SK-N-MC (cell line): ENCODE measurements at places on chromosomes 11 and 22.

- no peak for DNase-seq
Observed at GRCh38 chr11:69948256-69949141, 129.3 kb upstream of the FGF3 start.

- no peak for DNase-seq
Observed at GRCh38 chr22:49997251-49997599, 15.3 kb downstream of the IL17REL start.

DNA sequence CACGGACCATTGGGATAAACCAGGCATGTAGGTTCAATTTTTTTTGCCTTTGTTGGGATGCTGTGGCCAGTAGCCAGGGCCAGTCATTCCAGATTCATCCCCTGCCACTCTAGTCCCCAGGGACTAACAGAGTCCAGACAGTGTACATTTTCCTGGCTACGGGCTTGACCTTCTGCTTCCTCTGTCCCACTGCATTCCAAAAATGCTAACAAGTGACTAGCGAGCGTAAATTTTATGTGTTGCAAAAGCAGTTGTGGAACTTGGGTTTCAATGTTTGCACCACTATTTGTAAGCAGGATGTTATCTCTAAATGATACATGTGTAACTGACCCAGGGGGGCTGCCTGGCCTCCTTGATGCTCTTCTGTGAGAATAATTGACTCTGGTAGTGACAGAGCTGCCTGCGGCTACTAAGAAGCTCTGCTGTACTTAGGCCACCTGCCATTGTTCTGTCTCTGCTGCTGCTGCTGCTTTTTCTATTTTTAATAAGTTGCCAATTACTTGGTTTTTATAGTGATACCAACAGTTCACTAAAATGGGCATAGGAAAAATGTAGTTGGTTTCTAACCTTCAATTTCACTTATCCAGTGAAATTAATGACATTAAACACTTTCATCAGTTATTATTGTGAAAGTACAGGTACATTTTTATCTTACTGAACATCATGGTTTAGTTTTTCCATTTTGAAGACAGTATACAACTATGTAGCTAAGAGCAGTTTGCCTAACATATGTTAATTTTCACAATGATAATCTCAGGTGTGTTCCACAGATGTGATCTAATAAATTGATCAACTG lies 26.8 kb downstream of the TNRC6B start:
- DNase-seq = no peak

- no peak for DNase-seq
Observed at GRCh38 chr11:100833276-100833675, 146.2 kb downstream of the ARHGAP42 start.

GRCh38 chr11:18384157-18384641 lies 10.2 kb upstream of the LDHA start:
- no peak for DNase-seq

DNA sequence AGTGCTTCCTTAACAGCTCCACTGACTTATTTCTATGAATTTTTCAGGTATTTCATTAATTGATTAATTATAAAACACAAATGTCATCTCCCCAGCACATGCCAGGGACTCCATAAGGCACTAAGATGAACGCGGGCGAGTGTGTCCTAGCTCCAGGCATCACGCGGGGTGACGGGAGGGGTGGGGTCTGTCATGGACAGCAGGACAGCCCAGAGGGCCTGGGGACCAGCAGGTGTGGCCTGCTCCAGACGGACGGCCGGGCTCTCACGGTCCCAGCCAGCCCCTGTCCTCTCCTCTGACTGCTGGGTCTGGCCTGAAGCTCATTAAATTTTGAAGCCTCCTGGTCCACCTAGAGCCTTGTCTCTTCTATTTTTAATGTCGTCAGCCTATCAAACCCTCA lies 531.1 kb downstream of the BRD1 start:
- DNase-seq = no peak

DNA sequence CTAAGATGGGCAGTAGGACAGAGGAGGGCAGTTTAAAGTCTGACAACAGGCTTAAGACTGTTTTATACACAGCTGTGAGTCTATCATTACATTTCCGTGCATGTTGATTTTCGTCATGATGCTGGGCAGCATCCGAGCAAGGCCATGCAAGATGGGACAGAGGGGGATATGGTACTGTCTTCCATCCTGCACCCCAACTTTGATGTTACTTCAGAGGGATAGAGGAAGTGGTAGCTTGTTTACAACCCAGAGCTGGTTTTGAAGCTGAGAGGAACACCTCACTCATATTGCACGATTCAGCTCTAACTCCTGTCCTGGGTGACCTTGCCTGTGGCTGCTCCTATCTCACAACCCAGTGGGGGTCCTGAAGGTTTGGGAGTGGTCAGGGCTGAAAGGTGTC lies 3.0 kb upstream of the SORL1 start:
- DNase-seq = no peak

DNA sequence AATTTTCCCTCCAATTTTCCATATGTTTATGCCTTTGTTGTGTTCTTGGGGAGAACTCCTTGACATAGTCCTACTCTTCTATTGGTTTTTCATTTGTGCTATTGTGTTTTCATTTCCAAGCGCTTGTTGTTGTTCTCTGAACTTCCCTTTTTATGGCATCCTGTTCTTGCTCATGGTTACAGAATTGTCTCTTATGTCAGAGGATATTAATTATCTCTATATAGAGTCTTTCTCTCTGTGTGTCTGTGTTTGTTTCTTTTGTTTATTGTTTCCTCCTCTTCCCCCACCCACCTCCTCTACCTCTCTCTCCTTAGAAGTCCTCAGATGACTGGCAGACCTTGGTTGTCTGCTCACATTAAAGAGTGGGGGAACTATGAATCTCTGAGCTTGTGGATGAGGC lies 69.9 kb downstream of the HORMAD2 start:
- no peak for DNase-seq

DNA sequence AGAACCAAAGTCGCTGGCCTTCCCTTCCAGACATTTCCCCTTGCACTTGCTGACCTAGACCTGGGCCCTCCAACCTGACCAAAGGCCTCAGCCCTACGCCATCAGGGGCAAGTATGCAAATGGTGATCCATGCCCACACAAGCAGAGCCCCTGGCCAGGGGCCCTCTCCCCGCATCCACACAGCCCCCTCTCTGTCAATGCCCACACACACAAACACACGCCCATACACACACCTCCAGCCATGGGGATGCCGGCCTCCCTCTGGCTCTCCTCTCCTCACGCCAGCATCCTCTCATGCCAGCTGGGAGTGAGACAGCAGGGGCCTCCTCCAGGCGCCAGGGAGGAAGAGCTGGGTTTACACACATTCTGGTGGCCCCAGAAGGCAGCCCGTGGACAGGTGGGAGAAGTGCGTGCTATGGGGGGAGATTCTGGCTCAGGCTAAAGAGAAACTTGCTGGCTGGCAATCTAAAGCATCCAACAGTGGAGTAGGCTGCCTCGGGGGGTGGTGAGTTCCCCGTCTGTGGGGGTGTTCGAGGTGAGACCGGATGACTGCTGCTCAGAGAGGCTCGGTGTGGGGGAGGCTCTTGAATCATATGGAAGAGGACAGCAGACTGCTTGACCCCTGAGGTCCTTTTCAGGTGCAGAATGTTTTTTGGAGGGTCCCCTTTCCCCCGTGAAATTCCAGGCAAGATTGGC lies 4.8 kb downstream of the NRXN2 start:
- no peak for DNase-seq

GRCh38 chr22:23827351-23827995 lies 11.3 kb downstream of the DERL3 start:
- no peak for DNase-seq

- DNase-seq = no peak
Observed at GRCh38 chr11:114073828-114074381, 14.4 kb downstream of the ZBTB16 start.

GRCh38 chr11:65434057-65434666 lies 11.6 kb downstream of the NEAT1 start:
- DNase-seq = no peak

- no peak for DNase-seq
Observed at GRCh38 chr22:36366291-36366708, 21.5 kb downstream of the MYH9 start.

- no peak for DNase-seq
Observed at GRCh38 chr22:24474649-24475255, 20.4 kb upstream of the UPB1 start.

DNA sequence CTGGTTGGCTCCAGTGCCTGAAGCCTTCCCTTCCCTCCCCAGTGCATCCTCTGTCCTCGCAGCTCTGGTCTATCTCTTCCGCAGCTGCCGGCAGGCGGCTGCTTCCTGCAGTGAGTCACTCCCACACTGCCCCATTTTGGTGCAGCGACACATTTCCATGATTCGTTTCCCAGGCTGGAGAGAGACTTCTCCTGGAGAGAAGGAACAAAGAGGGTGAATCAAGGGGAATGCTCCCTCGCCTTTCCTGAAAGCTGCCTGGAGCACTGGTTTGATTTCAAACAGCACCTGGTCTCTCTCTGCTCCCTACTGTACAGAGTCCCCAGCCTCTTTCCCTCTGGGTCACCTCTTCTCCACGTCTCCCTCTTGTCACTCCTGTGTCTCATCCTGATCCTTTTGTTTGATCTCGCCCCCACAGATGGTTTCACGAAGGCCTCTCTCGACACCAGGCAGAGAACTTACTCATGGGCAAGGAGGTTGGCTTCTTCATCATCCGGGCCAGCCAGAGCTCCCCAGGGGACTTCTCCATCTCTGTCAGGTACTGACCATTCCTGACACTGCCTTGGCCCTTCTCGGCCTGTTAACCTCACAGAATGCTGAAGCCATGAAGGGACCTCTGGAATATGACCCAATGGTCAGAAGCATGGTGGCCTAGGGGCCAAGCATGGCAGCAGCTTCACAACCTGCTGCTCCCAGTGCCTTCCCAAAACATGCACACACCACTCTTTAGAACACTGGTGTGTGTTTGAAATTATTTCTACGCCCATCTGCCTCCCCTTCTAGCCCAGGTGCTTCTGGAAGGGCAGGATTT lies at the start of gene TMA7B:
Gene TMA7B, plus strand, starts transcription at position 758 of the 808 bp plus-strand sequence. CDS start 3,978 bp downstream, outside the sequence.
- DNase-seq = no peak

GRCh38 chr11:31641477-31642062 lies 132.0 kb downstream of the ELP4 start:
- no peak for DNase-seq

DNA sequence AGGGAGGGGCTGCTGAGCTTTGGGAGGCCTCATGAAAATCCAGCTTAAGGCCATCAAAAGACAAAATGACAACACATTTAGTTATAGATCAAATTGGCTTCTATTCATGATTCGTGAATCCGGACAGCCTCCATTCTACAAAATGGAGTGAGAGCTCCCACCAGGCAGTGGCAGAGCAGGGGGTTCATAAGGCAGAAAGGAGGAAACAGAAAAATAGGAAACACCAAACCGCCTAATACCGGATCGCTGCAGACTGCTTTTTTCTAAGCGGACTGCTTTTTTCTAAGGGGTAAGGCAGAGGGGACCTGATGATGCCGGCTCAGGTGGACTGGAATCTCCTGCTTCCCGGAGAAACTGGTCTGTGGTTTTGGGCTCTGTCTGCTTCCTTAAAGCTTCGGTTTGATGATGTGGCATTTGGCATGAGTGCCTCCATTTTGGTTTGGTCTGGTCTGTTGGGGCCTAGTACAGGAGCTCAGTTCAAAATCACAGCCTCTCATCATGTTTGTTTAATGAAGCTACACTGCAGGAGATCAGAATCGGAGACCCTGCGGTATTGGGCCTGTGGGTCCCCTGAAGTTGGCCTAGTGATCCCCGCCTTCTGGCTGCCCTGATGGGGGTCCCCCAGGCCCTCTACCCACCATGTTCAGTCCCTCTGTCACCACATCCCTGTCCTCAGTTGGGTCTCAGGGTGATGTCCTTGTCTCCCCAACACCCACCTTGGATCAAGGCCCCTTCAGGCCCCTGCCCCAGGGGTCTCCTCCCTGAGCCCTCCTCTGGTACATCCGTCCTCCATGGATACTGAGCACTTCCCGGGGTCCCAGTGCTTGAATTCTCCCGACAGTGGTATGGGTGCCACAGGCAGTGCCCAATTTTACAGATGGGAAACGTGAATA lies 1.2 kb downstream of the ALDH3B1 start:
- DNase-seq = no peak

DNA sequence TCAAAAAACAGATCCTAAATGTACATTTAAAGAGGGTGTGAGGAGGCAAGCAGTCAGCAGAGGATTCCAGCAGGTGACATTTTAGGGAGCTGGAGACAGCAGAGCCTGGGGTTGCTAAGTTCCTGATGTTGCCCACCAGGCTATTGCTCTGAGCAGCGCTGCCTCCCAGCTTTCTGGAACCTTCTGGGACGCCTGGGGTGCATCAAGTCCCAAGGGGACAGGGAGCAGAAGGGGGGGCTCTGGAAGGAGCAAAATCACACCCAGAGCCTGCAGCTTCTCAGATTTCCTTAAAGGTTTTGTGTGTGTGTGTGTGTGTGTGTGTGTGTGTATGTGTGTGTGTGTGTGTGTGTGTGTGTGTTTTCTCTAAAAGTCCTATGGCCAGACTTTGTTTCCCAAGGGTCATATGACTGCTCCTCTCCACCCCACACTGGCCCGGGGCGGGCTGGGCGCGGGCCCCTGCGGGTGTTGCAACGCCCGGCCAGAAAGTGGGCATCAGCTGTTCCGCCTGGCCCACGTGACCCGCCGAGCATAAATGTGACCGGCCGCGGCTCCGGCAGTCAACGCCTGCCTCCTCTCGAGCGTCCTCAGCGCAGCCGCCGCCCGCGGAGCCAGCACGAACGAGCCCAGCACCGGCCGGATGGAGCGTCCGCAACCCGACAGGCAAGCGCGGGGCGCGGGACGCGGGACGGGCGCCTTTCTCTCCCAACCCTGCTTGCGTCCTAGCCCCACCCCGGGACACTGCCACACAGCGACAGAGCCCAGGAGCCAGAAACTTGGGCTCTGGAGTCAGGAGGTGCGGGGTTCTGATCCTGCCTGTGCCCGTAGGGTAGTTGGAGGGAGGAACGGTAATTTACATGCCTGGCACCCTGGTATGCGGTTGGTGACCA lies at the start of gene HMOX1:
Gene HMOX1, plus strand, starts transcription at position 560 of the 887 bp plus-strand sequence. Its CDS starts 78 bp downstream, at position 638.
- DNase-seq = no peak

DNA sequence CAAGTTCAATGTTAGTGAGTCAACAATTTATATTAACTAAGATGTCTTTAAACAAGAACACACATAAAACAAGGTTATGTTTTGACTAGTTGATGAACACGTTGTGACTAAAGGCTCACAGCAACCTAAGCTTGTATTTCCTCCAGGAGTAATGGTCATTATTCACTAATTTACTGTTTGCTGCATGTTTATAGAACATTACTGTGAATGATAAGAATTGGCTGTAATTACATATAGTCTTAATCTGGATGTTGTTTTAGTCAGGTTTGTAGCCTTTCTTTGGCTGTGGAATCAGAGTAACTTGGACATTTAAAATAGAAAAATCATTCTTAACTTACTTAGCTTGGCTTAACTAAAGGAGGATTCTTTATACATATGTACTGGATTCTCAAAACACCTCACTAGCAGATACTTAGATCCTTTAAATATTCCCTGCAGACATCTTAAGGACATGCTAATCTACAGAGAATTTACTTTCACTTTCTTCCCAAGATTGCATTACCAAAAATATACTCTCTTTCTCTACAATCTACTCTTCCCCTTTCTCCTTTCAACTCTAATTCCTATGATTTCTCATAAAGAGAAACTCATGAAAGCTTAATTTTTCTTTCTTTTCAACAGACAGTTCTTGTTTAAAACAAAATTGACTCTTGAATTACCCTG lies 319.7 kb upstream of the CTSC start:
- no peak for DNase-seq

DNA sequence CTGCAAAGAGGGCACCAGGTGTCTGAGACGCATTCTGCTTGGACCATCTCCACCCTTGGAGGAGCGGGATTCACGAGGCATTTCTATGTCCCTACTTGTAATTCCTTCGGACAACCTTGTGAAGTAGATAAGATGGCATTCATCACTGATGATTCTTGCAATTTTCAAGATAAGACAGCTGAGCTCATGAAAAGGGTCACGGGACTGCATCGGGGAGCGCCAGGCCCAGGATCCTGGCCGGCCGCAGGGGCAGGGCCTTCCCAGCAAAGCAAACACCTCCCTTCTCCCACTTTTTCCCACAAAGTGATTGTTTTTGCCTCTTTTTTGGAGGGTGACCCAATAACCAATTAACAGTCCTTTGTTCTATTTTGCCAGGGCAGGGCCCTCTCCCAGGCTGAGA lies 8.4 kb downstream of the LIF start:
- no peak for DNase-seq
